GF-D8 (cell line): ENCODE measurements at places on chromosomes 16 and 17.
A peak's percentile ranks its signal among the peaks of the same experiment; 100 is the strongest.

DNA sequence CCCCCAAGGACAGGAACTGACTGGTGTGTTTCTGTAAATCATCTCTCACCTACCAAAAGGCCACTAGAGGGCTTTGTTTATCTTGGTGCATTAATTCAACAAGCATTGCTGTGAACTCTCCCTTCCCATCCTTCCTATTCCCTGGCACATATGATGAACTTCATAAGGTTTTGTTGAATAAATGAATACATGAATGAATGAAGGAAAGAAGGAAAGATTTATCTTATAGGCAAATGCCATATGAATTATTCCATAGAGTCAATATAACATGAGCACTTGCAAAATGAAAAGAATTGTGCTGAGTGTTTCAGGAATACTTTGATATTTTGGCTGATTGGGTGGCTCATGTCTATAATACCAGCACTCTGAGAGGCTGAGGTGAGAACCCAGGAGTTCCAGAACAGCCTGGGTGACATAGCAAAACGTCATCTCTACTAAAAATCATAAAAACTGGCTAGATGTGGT is 4.3 kb downstream of the SPDYE4 start:
- DNase-seq = no peak

GRCh38 chr16:3152027-3152276 is 17.1 kb downstream of the ZNF213 start:
- DNase-seq = no peak

- DNase-seq = no peak
Observed at GRCh38 chr16:46884513-46885293, 541 bp downstream of the GPT2 start.

GRCh38 chr17:64598672-64599071 is 63.4 kb downstream of the SMURF2 start:
- DNase-seq = no peak

- DNase-seq = no peak
Observed at GRCh38 chr17:81483862-81484194, 28.8 kb downstream of the ACTG1 start.

- DNase-seq = no peak
Observed at GRCh38 chr17:230395-230770, 48.9 kb upstream of the DOC2B start.

DNA sequence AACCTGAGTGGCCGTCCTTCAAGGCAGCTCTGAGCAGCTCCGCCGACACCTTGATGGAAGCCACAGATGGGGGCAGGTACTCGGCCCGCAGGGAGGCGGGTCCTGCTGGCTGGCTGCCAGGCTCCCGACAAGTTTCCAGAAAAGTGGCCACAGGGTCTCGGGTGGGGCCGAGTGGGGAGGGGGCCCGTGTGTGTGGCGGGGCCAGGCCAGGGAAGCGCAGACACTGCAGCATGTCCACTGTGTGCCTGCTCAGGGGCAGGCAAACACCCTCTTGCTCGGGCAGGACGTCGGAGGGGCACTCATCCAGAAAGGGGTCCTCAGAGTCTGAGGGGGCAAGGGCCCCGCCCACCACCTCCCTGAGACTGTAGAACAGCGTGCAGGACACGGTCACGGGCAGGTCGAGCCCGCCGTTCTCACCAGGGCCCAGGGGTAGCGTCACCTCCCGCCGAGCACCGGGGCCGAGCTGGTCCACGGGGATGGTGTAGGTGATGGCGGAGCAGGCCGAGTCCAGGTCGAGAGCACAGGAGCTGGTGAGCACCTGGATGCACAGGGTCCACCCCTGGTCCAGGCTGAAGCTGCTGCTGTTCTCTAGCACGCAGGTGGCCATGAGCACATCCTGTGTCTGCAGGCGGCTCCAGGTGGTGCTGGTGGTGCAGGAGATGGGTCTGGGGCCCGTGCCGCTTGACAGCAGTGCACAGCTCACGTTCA is 5.1 kb downstream of the FAAP100 start:
- no peak for DNase-seq

DNA sequence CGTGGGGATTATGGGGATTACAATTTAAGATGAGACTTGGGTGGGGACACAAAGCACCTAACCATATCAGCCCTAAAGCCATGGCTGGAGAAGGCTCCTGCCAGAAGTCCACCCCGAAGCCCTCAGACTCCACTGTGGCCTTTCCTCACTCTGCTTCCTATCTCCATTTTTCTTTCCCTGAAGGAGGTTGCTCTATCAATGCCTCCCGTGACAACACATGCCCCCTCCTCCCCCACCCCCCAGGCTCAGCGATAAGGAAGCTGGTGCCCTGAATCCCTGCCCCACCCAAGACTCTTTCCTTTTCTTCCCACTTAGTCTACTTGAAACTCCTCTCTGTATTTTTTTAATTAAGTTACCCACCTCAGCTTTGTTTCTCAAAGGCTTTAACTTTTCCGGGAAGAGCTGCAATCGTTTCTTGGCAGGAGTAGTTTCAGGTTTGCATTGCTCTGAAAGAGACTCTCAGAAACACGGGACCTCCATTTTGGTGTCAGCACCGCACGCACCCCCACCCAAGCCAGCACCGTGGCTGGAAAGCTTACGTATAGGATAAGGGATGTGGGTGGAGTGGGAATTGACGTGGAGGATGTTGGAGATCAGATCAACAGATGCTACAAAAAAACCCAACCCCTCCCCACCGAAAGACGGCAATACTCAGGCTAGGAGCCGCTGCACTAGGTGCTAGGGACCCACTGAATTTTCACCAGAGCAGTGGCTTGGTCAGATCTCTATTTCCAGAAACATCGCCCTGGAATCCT is 15.2 kb upstream of the CA4 start:
- no peak for DNase-seq

DNA sequence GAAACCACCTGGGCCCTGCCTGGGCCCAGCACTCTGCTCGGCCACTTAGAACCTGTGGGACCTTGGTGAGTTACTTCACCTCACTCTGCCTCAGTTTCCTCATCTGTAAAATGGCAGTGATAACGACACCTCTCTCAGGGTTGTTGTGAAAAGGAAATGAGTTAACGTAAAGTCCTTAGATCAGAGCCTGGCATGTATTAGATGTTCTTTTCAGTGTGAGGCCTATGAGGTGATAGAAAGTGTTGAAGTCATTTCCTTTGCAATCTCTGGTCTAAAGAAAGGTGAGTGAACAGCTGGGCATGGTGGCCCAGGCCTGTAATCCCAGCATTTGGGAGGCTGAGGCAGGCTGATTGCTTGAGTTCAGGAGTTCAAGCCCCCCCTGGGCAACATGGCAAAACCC is 51.7 kb upstream of the LGALS9 start:
- no peak for DNase-seq

DNA sequence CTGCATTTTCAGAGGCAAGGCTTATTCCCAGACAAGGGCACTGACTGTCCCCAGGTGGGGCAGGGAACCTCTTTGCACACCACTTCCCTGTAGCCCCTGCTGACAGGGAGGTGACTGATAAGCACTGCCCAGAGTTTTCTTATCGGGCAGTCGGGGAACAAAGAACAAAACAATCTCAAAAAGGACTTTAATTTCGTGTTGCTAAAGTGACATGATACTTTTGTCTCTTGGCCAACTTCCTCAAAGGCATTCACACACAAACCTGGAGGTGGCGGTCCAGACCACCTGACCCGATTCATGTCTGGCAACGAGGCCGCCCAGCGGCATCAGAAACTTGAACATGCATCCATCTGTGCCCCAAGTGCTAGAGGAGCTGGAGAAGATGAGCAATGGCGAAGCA is 28.9 kb downstream of the ZDHHC7 start:
- DNase-seq = no peak

GRCh38 chr16:76213860-76214259 is 63.3 kb upstream of the CNTNAP4 start:
- no peak for DNase-seq

DNA sequence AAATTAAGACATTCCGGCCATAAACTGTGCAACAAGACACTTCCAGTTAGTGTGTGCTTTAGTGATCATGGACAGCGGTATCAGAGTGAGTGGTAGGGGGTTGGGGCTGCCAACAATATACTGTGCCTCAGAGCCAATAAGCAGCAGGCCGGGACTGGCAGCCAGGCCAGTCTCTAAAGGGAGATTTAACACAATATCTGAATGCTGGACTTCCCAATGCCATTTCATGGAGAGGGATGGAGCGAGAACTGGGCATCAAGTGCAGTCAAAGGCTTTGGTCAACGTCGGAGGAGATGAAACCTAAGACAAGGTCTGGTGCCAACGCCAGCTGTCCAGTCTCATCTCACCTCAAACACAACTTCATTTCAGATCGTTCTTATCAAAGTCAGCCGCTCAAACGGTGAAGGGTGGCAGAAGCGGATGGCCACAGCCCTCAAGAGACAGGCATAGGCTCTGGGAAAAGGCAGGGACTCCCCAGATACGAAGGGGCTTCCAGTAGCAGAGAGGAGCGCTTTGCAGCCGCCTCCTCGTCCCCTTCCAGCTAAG is 935 bp downstream of the USP32 start:
- DNase-seq = peak; percentile 30

GRCh38 chr17:882827-883585 is 96.6 kb downstream of the NXN start:
- no peak for DNase-seq

DNA sequence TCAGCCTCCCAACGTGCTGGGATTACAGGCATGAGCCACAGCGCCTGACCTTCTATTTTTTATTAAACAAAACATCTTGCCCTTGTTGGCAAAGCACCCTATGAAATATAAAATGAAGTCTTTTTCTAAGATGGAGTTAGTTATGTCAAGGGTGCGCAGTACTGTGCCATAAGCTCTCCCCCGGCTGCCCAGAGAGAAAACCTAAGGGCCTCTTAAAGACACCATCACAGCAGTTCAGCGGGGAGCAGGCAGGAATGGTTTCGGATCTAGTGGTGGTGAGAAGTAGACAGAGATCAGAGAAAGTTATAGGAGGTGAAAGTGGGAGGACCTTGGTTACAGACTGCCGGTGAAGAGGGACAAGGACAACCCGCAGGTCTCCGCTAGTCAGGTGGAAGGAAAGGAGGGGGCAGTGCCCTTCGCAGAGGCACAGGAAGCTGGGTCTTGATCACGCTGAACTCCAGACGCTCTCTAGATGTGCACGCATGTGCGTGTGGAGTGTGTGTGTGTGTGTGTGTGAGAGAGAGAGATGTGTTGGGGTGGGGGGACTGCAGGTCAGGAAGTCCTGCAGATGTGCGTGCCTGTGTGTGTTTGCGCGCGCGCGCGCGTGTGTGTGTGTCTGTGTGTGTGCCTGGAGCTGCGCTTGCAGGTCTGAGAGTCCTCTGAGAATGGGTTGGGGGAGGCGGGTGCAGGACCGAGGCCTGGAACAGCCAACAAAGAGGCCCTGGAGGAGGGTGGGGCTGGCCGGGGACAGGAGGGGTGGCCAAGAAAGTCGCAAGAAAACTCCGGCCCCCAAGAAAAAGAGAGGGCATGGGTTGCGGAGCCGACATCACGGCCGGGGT is 748 bp upstream of the CMTM3 start:
- peak; percentile 60 for DNase-seq

DNA sequence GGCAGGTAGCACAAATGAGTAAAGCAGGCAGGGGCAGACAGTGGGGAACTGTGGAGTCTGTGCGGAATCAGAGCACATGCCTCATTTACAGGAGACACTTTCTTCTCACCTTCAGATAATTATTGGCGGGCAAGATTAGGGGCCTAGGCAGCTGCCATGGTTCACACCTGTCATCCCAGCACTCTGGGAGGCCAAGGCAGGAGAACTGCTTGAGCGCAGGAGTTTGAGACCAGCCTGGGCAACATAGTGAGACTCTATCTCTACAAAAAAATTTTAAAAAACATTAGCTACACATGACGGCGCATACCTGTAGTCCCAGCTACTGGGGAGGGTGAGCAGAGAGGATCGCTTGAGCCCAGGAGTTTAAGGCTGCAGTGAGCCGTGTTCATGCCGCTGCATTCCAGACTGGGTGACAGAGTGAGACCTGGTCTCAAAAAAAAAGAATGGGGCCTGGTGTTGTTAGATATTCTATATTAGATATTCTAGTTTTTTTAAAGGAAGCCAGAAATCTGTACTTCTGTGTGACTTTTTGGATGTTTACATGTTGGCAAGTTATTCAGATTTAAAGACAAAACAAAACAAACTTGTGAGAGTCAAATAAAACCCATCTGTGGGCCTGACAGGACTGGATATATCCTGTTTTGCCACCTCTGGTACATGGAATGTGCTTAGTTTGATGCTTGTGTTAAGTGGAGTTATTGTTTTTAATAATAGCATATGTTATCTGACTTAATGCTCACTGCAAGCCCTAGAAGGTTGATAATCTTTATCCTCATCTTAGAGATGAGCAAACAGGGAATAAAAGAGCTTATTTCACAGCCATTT is 4.9 kb upstream of the LPCAT2 start:
- no peak for DNase-seq

DNA sequence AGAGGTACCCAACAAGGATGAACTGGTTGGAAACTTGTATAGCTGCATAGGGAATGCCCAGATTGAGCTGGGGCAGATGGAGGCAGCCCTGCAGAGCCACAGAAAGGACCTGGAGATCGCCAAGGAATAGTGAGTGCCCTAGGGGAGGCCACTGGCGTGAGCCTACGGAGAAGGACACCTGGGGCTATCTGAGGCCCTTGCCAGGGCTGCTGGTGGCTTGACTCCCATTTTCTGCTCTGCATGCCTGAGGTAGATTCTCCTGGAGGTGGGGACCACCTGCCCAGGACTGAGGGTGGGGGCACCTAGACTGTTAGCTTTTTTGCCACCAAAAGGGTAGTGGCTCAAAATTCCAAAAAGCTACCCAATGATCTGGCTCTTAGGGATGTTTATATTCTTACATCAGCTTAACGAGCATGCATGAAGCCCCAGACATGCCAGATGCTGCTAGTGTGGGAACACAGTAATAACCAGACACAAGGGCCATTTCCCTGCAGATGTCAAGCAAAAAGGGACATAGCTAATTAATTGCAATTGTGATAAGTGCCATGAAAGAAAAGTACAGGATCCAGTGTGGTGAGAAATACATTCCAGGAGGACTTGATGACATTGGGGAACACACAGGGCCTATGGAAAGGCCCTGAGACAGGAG is 8.8 kb downstream of the ODAD4 start:
- DNase-seq = no peak

GRCh38 chr17:51746421-51746820 is 412.1 kb downstream of the CA10 start:
- DNase-seq = no peak

GRCh38 chr16:89422527-89422904 is 67.8 kb downstream of the ANKRD11 start:
- no peak for DNase-seq

GRCh38 chr17:7873051-7873450 is 15.2 kb downstream of the CYB5D1 start:
- no peak for DNase-seq

GRCh38 chr16:85449885-85450245 is 163.3 kb upstream of the GSE1 start:
- no peak for DNase-seq

GRCh38 chr17:31842195-31843069 is 16.6 kb downstream of the COPRS start:
- no peak for DNase-seq
